ENCODE measurements at places on chromosomes 12 and 14. TPM values are rescaled to one million over a fixed set of nuclear protein-coding genes. Genes with fewer than 3 reads are reported as not detected.
A peak's percentile ranks its signal among the peaks of the same experiment; 100 is the strongest.

PLCZ1 gene
- not detected for total RNA-seq

DNA sequence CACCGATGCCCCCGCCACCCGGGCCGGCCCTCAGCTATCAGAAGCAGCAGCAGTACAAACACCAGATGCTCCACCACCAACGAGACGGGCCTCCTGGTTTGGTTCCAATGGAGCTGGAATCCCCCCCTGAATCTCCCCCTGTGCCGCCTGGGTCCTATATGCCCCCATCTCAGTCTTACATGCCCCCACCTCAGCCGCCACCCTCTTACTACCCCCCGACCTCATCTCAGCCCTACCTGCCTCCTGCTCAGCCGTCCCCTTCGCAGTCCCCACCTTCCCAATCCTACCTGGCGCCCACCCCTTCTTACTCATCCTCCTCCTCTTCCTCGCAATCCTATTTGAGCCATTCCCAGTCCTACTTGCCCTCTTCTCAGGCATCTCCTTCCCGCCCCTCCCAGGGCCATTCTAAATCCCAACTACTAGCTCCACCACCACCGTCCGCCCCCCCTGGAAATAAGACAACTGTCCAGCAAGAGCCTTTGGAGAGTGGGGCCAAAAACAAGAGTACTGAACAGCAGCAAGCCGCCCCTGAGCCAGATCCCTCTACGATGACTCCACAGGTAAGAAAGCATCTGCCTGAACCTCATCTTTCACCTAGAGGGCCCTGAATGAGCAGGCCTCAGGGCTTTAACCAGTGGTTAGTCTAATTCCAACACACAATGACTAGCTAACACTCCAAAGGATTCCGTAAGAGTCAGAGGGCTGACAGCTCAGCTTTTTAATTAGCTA is 851 bp downstream of the YLPM1 start:
- DNase-seq, result no peak

DNA sequence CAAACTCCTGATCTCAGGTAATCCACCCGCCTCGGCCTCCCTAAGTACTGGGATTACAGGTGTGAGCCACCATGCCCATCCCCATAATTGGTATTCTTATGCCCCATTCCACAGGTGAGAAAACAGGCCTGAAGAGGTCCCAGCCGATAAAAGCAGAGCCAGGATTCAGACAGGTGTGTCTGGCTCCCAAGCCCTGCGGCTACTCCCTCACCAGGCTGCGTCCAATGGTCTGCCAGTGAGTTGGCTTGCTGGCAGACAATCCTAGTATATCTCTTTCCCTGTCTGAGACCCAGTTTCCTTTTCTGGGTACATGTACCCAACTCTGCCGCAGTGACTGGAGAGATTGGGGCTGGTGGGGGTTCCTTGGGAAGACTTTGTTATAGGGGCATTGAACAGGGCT is 1.9 kb upstream of the TSPAN9 start:
- peak; percentile 56 for DNase-seq

GRCh38 chr12:4047421-4047820 is 174.2 kb upstream of the PARP11 start:
- no peak for DNase-seq

- DNase-seq, result no peak
Measured at GRCh38 chr12:80165746-80166145, 66.4 kb downstream of the OTOGL start.

- DNase-seq, result no peak
Measured at GRCh38 chr12:111249018-111249370, 119.9 kb downstream of the PHETA1 start.

DNA sequence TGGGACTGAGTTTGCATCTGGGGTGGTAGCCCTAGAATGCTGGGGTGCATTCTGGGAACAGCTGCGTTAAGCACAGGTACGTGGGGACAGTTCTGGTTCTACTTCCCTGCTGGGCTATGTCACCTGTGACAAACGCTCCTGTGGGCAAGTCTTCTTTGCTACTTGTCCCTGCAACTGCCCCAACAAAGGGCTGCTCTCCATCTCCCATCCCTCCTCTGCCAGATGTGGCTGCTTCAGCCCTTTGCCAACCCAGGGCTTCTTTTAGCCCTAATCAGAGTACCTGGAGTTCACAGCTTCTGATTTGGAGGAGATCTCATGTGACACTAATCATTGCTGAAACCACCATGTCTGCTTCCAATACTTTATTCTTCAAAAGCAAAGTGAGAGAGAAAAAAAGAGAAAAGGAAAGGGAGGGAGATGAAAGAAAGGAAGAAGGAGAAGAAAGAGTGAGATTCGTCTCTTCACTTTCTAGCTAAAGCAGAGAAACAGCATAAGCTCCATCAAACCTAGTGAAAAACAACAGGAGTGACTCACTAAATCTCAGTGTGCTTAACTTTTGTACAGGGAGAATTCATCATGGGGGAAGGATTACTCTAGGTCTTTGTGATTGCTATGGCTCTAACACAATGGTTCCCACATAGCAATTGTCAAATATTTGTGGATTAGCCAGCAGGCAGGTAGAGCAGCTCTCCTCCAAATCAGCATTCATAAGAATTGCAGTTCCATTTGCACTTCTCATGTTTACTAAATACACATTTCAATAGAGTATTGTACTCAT is 174.8 kb downstream of the LRIG3 start:
- no peak for DNase-seq

DNA sequence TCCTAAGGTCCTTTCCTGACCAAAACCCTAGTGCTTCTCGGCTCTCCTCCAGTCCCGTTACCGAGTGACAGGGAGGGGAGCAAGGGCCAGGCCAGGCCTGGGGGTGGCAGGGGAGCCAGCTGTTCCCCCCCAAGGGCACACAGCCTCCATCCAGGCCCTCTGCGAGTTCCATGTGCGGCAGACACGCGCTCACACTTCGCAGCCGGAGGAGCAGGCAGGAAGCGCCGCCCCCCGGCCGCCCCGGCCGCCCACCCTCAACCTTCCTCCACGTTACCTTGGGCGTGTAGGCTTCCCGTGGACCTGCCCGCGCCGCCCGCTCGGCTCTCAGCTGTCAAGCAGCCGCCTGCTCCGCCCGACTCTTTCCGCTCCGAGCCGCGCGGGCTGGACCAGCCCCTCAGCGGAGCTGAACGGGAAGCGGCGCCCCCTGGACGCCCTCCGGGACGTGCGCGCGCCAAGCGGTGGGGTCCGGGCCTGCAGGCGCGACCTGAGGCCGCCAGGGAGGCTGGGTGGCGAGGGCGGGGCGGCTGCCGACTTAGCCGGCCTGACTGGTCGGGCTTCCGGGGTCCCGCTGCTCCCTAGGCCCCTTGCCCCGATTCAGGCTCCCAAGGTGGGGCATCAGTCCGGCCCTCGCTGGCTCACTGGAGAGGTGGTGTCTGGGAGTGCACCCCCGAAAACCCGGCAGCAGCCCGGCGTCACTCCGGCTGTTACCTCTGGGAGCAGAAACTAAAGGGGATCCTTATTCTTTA is at the start of gene CRACR2A:
TSS of gene CRACR2A (minus strand) at position 369 of the 746 bp plus-strand sequence. CDS start 56,110 bp downstream, outside the sequence.
- peak; percentile 91 for DNase-seq

All from posterior vena cava (tissue), 2 donors.